ENCODE measurements at places on chromosomes 16 and 17.
A peak's percentile ranks its signal among the peaks of the same experiment; 100 is the strongest.

DNA sequence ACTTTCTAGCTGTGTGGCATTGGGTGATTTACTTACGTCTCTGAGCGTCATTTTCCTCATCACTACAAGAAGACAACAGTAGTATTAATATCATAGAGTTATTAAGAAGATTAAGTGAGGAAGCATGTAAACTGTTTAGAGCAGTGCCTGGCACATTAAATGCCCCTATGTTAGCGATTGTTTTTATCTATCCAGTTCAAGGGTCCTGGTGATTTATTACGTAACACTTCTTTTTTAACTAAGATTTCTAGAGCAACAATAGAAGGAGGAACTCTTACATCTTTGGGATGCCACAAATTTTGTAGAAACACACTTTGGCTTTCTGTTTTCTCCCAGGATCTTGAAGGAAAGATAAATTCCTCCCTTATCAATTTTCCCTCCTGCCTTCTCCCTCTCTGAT lies 3.3 kb upstream of the GAS7 start:
- DNase-seq = no peak

DNA sequence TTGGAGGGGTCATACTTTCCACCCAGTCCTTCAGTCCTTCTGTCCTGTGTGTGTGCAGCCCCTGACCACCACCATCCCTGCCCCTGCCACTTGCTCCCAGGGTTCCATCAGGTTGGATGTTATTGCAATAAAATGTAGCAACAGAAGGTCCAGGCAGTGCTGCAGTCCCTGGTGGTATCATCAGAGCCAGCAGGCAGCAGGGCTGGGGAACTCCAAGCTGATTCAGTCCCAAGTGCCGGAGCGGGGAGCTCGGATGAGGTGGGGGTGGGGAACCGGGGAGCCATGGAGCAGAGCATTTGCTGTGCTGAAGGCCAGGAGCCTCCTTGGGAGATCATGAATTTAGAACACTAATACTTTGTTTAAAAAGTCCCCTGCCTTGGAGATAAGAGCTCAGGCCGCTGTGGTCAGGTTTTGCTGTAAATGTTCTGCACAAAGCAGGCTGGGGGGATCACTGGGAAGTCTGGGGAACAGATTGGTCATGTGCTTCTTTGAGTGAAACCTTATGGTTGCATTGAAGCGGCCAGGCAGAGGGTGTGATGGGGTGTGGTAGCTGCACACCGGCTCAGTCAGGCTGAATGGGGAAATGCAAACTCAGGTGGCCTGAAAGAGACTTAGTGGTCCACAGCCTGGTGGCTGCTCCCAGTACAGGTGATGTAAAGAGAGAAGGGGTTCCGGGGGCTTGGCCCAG lies 225.9 kb downstream of the SEC14L1 start:
- no peak for DNase-seq

- DNase-seq = no peak
Observed at GRCh38 chr17:41772586-41773189, 13.8 kb downstream of the JUP start.

- no peak for DNase-seq
Observed at GRCh38 chr16:56113223-56113622, 78.1 kb upstream of the GNAO1 start.

DNA sequence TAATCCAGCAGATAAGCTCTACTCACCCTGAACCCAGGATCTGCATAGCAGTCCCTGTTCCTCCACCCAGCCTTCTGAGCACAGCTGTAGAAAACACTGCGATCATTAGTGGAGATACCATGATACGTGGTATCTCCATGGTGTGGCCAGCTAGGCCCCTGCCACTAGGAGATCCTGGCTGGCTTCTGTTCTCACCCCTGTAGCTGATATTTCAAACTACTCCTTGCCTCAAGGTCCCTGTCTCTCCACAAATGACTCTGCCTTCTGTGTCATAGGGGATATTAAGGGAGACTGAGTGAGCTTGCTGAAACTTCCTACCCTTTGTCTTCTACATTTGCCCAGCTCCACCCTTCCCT lies 44.3 kb downstream of the ERN1 start:
- DNase-seq = no peak

DNA sequence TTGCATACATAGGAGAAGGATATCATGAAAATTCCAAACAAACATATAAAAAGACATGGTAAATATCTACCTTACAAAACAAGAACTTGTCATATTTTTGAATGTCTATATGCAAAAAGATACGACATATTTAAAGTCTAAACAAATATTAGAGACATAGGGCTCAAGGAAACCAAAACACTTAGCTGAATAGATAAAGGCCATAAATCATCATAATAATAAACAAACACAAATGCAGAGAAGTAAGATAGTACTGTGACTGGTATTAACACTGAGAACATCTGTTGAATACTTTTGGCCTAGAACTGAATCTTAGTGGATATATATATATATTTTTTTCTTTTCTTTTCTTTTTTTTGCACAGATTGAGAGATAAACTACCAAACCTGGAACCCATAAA lies 435.8 kb downstream of the KCNJ18 start:
- DNase-seq = no peak

- DNase-seq = no peak
Observed at GRCh38 chr17:28737770-28738679, 5.8 kb upstream of the TRAF4 start.

GRCh38 chr17:67638871-67639270 lies 78.9 kb upstream of the NOL11 start:
- DNase-seq = no peak

DNA sequence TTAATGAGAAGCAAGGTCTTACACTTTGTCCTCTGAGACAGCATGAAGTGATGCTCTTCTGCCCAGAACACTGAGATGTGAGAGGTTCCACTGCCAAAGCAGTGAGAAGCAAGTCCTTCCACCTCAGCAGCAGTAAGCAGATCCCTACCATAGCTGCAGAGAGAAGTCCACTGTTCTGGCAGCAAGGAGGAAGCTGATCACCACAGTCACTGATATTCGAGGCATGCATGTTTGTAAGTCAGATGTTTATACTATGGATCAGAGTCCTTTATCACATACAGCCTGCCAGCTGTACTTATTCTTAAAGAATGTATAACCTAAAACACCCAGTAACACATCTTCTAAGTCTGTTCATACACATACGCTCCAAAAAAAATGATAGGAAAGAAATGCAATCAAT lies 18.2 kb upstream of the METTL2A start:
- DNase-seq = no peak

- DNase-seq = peak; percentile 99
Observed at GRCh38 chr16:57734925-57735754, 430 bp upstream of the KATNB1 start.

DNA sequence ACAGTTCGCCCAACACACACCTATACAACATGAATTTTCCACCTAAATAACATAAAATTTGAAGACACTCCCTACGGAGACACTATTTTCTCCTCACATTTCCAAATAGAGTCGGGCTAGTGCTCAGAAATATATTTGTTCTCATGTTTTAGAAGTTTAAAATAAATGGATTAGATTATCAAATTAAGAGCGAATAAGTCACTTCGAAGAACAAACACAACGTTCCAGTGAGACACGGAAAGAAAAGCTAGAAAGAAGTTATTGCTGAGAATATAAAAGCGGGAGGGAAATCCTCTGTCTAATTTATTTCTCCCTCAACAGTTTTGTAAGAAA lies 2.0 kb upstream of the HS3ST3B1 start:
- no peak for DNase-seq

- DNase-seq = no peak
Observed at GRCh38 chr16:89489898-89490438, 393 bp downstream of the ANKRD11 start.

- no peak for DNase-seq
Observed at GRCh38 chr16:49338611-49339265, 34.9 kb upstream of the C16orf78 start.

DNA sequence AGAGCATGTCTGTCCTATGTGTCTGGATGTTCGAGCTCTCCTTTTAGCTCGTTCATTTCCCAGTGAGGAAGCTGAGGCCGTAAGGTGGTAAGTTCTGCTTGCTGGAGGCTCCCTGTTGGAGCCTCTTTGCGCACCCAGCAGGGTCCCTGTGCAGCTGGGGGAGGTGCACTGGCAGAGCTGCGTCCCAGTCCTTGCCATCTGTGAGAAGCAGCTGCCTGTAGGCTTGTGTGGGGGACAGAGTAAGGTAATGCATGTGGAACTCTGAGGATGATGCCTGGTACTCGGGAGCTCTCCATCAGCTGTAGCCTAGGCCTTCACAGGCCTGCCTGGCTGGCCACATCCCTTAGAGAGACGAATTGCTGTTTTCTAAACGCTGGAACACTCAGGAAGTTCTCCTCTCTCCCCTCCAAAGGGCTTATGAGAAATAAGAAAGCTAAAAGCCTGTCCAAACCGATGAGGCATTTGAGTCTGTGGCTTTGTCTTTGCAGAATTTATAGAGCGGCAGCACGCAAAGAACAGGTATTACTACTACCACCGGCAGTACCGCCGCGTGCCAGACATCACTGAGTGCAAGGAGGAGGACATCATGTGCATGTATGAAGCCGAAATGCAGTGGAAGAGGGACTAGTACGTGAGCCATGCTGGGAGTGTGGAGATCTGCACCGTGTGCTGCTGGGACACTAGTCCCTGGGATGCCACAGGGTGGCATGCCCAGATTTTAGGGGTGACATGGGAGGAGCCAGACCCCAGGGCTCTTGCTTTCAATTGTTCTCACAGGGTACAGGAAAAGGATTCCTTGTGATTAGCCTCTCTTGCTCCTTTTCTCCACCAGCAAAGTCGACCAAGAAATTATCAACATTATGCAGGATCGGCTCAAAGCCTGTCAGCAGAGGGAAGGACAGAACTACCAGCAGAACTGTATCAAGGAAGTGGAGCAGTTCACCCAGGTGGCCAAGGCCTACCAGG lies 1.6 kb downstream of the NDUFB10 start:
- no peak for DNase-seq

- peak; percentile 67 for DNase-seq
Observed at GRCh38 chr17:59154292-59154720, 680 bp downstream of the SKA2 start.

GRCh38 chr16:89670496-89671431 lies 13.1 kb downstream of the SPATA33 start:
- no peak for DNase-seq

DNA sequence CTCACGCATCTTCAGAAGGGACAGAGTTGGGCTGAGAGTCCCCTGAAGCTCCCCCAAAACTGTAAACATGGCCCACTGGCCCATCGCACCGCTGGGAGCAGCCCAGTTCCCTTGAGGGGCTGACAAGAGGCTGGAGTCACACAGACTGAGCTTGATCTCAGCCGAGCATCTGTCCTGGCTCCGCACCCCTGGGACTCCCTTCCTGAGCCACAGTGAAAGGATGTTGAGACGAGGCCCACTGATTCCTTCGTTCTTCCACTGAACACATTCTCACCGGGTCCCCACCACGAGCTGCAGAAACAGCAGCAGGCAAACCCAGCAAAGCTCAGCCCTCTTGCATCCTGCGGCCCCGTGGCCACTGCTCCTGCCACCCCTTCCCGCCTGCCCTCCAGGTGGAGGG lies 145.9 kb upstream of the CIBAR2 start:
- no peak for DNase-seq

DNA sequence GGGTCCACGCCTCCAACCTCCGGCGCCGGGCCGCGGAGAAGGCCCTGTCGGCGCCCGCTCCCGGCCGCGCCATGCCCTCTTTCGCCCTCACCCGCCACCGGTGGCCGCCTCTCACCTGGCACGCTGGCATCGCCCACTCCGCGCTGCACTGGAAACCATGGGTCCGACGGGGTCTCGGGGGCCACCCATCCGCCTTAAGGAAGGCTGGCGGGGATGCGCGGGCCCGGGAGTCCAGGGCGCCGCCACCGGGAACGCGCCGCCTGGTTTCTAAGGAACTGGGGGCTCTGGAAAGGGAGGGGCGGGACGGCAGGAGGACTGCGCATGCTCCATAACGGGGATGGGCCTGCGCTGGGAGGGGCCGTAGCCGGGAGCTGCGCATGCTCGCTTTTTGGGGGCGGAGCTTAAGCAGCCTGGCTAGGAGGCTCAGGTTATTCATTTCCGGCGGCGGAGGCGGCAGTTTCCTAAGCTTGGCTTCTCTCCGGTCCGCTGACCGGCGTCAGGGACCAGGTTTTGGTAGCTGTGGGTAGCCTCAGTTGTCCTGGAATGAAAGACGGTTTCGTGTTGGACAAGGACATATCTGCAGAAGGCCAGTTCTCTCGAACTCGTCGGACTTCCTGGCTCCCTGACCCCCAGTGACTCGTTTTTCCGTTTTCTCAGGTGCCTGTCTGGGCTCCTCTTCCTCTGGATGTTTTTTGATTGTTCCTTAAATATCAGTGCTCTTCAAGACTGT lies at the start of gene GFOD2:
Gene GFOD2, minus strand, starts transcription at position 269 of the 730 bp plus-strand sequence. CDS start 33,601 bp downstream, outside the sequence.
- peak; percentile 92 for DNase-seq

GRCh38 chr16:90020838-90021382 lies 1.7 kb upstream of the DBNDD1 start:
- no peak for DNase-seq

GRCh38 chr17:11170881-11171280 lies 70.1 kb upstream of the SHISA6 start:
- DNase-seq = no peak

- no peak for DNase-seq
Observed at GRCh38 chr16:1771864-1772361, 570 bp upstream of the NME3 start.

- DNase-seq = peak; percentile 70
Observed at GRCh38 chr16:89373355-89374110, 116.8 kb downstream of the ANKRD11 start.

- DNase-seq = no peak
Observed at GRCh38 chr16:85473909-85474620, 139.1 kb upstream of the GSE1 start.

GRCh38 chr16:56600398-56600999 lies 7.9 kb upstream of the MT2A start:
- DNase-seq = no peak

- DNase-seq = no peak
Observed at GRCh38 chr17:8963647-8964258, 1.8 kb downstream of the PIK3R5 start.

DNA sequence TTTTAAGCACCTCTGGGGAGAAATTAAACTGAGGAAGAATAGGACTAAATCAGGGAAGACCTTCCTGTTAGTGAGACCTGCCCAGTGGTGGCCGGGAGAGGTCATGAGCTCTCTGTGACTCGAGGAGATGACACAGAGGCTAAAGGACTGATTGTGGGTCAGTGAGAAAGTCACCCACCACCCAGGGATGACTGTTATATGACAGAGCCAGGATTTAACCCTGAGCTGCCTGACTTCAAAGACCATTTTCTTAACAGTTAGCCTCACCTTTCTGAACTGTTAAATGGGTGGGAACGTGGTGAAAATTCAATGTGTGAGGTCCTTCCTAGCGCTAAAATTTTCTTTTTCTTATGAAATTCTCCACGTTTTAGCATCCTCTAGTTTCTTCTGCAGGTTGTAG lies 72.5 kb downstream of the WSB1 start:
- DNase-seq = no peak

Measured in amygdala (tissue), 56 donors.